ENCODE measurements at places on chromosomes 1 and 21.

GRCh38 chr1:147316968-147317367 lies 74.5 kb downstream of the CHD1L start:
- DNase-seq, result no peak

DNA sequence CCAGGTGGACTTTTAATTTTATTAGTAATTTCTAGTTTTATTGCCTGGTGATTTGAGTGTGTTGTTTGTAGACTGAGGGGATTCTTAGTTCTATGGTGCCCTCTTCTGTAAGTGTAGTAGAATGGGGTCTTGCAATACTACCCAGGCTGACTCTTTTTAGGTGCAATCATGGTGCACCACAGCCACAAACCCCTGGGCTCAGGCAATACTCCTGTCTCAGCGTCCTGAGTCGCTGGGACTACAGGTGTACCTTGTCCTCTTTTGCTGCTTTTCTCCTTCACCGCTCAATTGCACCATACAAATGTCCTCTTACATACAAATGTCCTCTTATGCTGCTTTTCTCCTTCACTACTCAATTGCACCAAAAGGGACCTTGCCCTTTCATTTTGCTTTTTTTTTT lies 43.1 kb downstream of the SCP2 start:
- DNase-seq, result no peak

DNA sequence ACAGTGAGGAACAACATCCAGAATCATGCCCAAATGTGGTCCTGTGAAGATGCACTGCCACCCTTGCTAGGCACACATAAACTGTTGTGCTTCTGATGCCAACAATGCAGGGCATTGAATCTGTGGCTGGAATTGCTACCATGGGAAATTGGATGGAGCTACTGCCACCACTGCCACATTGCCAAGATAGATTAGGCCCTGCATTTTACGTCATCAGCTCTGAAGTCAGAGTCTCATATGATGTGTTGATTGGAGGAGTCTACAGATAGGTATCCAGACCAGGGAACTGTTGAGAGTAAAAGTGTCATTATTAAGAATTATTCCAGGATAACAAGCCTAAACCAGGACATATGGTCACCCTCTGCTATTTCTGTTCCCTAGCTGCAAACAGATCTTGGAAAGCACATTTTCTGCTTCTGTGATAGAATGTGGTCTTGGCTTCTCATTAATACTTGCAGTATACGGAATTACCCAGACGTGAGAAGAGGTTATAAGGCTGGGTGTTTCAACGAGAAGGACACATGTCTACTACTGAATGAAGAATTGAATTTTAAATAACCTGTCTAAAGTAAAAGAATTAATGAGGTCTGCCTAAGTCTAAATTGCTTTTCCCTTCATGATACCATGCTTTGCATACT lies 106.6 kb downstream of the TNNI3K start:
- no peak for DNase-seq

DNA sequence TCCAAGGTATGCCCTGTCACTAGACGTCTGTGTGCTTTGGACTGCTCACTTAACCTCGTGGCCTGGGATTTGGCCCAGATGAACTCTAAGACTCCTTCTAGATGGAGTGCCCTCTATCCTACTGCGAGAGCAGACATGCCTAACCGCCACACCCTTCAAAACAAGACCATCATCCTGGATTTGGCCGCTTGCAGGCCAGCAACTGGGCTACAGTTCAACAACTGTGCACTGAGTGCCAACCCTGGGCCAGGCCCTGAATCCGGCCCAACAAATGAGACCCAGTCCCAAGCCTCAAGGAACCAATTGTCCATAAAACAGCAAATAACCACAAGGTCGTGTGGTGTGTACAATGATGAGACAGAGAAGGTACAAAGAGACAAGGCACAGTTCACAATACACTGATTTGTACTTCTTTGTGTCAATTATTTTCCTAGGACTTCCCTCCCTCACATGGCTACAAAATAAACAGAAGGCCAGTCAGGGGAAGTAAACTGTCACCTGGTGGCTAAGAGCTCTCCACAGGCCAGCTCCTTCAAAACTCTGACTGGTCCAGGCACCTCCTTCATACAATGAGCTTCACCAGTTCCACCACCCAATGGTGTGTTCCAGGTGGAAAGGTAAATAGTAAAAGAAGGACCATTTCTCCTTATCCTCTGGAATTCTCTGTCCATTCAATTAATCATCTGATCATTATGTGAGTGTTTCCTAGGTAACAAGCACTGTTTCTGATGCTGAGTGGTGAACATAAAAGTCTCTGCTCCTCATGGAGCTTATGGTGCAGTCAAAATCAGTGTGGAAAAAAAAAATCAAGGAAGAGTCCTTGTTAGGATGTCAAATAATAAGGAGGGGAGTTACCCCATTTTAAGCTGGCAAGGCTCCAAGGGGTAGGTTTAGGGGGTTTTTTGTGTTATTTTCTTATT lies 60.4 kb downstream of the CAPZB start:
- DNase-seq, result no peak

DNA sequence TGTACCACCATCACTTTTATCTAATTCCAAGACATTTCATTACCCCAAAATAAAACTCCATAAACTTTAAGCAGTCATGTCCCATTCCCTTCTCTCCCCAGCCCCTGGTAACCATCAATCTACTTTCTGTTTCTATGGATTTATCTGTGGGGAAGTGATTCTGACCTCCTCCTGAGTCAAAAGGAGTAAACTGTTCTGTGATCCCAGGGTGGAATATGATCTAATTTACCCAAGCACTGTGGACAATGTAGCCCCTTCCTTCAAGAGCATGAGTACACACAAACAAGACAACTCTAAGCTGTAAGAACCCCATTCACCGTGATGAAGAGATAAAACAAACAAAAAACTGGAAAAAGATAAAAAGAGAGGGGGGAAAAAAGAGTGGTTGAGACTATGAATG lies 77.9 kb downstream of the PLPP3 start:
- DNase-seq, result no peak

DNA sequence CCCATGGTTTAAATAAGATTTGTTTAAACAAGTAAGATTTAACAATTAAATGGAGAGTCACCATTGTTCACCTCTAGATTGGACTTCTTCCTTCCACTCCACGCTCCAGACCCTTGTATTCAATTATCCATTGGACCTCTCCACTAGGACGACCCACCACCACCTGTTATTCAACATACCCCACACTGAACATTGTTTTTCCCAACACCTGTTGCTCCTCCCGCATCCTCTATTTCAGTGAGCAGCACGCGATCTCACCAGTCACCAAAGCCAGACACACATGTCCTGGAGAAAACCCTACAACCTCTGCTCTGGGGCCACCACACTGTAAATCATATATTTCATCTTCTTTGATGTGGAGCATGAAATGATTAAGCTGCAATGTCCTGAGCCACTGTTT lies 28.6 kb downstream of the ATP8B2 start:
- no peak for DNase-seq

DNA sequence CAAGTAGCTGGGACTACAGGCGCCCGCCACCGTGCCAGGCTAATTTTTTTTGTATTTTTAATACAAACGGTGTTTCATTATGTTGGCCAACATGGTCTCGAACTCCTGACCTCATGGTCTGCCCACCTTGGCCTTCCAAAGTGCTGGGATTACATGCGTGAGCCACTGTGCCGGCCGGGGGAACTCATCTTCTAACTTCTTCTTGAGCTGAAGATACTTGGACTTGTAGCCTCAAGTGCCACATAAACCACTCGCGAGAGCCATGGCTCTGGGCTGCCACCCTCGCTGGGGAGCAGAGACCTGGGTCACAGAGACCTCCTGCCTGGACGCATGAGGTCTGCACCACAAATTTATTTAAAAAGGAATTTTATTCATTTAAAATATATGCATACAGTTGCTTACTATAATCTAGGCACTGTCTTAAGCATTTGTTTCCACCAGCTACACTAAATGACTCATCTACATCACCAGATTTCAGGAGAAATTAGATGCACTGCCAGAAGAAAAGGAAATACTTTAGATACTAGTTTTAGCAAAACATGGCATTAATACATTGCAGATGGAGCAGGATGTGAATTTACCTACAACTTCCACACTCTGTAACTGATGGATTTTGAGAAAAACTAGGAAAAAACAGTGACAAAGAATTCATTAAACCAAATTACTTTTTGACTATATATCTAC lies 29.9 kb upstream of the PUM1 start:
- DNase-seq, result no peak

GRCh38 chr1:78373676-78374075 lies 117.1 kb upstream of the PTGFR start:
- DNase-seq, result no peak

DNA sequence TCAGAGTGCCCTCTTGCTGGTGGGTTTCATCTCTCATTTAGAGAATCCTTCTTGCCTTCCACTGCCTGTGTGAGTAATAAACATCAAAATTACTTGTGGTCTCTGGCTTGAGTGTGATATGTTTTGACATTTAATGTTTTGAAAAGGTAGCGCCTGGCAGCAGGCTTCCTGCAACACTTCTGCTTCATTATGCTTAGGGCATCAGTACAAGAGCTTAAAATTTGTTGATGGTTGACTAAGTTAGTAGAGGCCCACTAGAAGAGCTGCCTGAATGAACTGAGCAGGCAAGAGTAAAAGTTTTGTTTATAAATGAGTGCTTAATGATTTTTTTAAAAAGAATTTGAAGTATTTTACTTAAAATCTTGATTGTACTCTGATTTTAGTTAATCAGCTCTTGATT lies 6.4 kb upstream of the RPE65 start:
- DNase-seq, result no peak

GRCh38 chr1:147641695-147642592 lies 28.4 kb downstream of the ACP6 start:
- DNase-seq, result peak; percentile 37

DNA sequence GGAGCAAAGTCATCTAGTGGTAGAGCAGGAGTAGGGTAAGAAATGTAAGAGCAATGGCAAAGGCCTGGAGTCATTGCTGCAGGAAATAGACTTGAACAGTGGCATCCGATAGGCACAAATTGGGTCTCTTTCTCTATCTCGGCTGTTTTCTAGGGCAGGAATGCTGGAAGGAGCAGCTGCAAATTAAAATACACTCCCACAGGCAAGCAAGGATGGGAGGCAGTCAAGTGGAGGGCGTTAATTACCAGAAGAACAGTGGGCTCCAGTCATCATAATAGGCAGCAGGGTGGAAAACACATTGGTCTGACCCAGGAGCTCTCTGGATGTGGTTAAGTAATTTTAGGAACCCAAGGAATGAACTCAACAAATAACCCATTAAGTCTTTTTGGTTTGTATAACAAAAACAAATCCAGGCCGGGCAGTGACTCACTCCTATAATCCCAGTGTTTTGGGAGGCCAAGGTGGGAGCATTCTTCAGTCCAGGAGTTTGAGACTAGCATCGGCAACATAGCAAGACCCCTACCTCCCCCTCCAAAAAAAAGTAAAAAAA lies 7.8 kb upstream of the TDRD5 start:
- DNase-seq, result no peak

GRCh38 chr1:19922015-19922688 lies 1.3 kb downstream of the PLA2G2E start:
- no peak for DNase-seq

GRCh38 chr1:93078203-93078602 lies 880 bp upstream of the MTF2 start:
- DNase-seq, result no peak

- DNase-seq, result no peak
Observed at GRCh38 chr1:53332833-53333232, 5.0 kb upstream of the LRP8 start.

DNA sequence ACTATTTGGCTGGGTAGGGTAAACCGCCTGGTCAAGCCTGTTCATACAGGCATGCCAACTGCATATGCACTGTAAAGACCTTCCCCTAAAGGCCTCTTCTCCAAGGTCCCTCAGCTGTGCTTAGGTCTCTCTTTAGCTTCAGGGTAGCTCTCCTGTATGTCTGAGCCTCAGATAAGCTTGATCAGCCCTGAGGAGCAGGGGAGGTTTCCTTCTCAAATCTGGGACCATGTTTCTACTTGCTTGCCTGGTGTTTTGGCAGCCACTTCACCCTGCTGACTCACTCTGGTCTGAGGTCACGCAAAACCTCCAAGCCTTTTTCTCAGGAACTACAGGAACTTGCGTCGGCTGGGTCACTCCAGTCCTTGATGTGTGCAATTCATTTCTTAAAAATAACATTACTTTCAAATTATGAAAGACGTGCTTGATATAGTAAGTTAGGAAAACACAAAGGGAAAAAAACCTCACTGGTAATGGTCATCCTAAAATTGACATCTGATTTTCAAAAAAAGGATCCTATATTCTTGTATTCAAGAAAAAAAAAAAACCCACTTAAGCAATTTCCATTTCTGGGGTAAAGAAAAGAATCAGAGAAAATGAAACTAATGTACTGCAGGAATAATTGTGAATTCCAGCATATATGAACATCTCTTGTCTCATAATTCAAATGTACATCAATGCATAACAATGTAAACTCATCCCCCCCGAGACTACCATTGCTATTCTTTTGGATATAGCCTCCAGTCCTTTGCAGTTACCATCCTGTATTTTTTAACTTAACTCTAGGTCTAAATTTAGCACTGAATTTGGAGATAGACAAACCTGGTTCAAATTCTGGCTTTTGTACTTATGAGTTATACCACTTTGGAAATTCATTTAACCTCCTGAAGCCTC lies 24.8 kb upstream of the RNF19B start:
- DNase-seq, result no peak

DNA sequence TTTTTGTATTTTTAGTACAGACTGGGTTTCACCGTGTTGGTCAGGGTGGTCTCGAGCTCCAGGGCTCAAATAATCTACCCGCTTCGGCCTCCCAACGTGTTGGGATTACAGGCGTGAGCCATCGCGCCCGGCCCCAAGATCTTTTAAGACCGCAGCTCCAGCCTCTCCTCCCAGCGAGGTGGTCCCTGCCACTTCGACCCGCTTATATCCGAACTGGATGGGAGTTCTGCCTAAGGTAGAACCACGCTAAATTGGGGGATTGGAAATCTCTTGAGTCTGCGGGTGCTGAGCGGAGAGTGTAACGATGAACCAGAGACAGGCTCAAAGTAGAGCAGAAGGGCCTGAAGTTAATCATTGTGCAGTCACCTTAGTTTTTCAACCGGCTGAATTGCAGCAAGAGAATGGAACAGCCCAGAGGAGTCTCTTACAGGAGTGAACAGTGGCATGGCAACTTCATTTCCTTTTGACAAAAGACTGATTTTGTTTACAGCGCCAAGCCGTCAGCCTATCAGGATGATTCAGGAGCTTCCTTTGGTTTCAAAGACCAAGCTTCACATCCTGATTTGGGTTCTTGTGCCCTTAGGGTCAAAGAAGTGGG lies 726 bp upstream of the CYB5R1 start:
- DNase-seq, result no peak

- no peak for DNase-seq
Observed at GRCh38 chr1:13901039-13901438, 201.1 kb downstream of the PRDM2 start.

GRCh38 chr1:87894062-87894461 lies 565.4 kb downstream of the LMO4 start:
- DNase-seq, result no peak

DNA sequence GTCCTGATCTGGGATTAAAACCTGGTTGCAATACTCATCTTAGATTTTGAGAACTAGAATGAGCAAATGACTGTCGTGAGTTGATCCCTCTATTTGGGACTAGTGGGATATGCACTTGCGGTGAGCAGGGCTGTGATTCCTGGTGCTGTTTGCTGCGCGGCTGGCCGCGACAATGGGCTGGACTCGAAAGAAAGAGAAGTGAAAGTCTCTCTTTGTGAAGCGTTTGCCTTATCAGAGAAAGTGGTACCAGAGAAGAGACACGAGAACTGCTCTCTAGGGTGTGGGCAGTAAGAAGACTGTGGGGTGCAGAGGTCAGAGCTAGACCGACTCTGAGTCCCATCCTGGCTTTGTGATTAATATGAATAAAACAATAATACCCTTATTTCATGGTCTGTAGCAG lies 8.6 kb downstream of the ST6GALNAC3 start:
- DNase-seq, result no peak

- no peak for DNase-seq
Observed at GRCh38 chr1:32774464-32774808, 42.7 kb downstream of the YARS1 start.

- DNase-seq, result no peak
Observed at GRCh38 chr1:17605582-17606344, 66.3 kb downstream of the ARHGEF10L start.
